ENCODE measurements at places on chromosomes 4 and X. TPM values are rescaled to one million over a fixed set of nuclear protein-coding genes. Genes with fewer than 3 reads are reported as not detected.

Gene PDE6B
- total RNA-seq = 20.7 TPM

Gene LIN54
- total RNA-seq = 23.6 TPM

- DNase-seq = peak; percentile 21
Measured at GRCh38 chr4:2042204-2042946, 16.8 kb upstream of the NAT8L start.

DNA sequence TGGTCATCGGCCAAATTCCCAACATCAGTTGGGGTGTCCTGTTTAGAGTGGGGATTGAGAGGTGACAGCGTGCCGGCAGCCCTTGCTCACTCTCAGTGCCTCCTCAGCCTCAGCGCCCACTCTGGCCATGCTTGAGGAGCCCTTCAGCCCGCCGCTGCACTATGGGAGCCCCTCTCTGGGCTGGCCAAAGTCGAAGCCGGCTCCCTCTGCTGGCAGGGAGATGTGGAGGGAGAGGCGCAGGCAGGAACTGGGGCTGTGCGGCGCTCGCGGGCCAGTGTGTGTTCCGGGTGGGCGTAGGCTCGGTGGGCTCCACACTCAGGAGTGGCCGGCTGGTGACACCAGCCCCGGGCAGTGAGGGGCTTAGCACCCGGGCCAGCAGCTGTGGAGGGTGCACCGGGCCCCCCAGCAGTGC, 7.1 kb upstream of the CENPU start:
- DNase-seq = no peak

GRCh38 chrX:37976153-37976552, 30.2 kb upstream of the SYTL5 start:
- DNase-seq = no peak

DNA sequence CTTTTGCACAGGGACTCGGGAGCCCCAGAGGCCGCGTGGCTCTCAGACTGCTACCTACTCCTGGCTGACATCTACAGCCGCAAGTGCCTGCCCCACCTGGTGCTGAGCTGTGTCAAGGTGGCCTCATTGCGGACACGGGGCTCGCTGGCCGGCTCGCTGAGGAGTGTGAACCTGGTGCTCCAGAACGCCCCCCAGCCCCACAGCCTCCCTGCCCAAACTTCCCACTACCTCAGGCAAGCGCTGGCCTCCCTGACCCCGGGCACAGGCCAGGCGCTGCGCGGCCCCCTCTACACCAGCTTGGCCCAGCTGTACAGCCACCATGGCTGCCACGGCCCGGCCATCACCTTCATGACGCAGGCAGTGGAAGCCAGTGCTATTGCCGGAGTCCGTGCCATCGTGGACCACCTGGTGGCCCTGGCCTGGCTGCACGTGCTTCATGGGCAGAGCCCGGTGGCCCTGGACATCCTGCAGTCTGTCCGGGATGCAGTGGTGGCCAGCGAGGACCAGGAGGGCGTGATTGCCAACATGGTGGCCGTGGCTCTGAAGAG, 28.8 kb downstream of the SH3TC1 start:
- DNase-seq = no peak

DNA sequence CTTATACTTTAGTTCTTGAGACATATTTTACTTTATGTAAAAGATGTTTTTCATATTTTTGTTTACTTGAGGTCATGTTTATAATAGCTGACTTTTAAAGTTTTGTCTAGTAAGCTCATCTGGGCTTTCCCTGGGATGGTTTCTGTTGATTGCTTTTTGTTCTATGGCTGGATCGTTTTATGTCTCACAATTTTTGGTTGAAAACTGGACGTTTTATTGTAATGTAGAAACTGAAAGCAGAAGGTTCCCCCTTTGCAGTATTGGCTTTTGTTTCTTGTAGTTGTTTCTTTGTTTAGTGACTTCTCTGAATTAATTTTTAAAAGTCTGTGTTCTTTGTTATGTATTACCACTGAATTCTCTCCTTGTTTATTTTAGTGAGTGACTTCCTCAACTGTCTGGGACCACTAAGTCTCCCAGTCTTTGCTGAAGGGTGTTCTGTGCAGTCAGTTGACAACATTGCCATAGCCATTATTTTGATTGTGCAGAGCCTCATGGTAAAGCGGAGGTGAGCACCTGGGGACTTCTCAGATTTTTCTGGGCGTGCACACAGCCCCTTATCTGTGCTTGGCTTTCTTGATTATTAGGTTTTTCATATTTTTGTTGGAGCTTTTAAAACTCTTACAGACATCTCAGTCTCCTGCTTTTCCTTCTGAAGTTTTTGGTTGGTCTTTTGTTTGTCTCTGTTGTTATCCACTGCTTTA, 31.0 kb downstream of the KDM6A start:
- DNase-seq = no peak

GRCh38 chrX:124086411-124086810, 124.9 kb downstream of the STAG2 start:
- peak; percentile 32 for DNase-seq

- no peak for DNase-seq
Measured at GRCh38 chr4:105924341-105924740, 29.1 kb downstream of the NPNT start.

GRCh38 chr4:152516156-152516555, 19.7 kb downstream of the FBXW7 start:
- no peak for DNase-seq

GRCh38 chrX:84186603-84187532, 1.1 kb downstream of the RPS6KA6 start:
- DNase-seq = no peak
